Activated T-cell treated with anti-CD3 and anti-CD28 coated beads, Interleukin-2, amount 50 U/mL, for 48 hours (primary cell): ENCODE measurements at places on chromosomes 5 and 9.

DNA sequence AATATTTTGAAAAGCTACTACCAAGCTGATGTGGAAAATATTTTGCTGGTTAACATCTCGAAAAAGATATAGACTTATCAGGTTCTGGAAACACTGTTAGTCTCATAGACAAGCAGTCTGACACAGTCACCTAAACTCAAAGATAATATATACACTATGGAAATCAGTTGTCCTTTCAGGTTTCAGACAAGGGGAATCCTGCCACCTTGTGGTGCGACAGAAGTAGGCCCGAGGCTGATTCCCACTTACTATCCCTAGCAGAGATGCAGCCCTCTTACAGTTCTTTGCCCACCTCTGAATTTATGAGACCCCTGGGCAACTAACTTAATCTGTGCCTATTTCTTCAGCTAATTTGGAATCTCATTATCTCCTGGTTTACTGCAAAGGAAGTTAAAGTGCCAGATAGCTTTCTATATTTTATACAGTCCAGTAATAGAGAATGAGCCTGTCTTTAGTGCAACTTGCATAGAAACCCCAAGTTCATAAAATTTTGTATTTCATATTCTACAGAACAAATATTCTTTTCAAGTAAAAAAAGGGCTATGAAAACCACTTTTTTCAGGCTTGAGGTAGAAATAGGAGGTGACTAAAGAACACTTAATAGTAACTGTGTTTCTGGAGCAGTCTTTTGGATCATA is 16.9 kb downstream of the RAD1 start:
- DNase-seq: peak; percentile 61

GRCh38 chr5:10528056-10528816 is 35.6 kb upstream of the ANKRD33B start:
- no peak for DNase-seq

DNA sequence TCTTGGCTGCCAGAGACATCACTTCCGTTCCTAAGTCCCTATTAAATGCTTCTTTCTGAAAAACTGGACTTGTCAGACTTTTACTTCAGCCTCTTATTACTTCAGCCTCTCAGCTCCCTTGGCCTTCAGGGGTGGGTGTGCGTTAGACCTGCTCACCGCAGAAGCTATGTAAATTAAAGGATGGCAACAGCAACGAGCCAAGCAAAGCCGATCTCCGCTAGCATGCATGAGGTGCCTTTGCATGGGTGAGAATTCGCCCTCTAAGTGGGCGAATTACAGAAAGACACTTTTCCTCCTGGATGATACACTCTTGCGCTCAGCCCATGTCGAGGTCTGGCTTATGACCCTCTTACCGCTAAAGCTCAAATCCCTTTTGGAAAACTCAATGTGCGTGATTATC is 10.9 kb upstream of the IL3 start:
- DNase-seq: no peak

DNA sequence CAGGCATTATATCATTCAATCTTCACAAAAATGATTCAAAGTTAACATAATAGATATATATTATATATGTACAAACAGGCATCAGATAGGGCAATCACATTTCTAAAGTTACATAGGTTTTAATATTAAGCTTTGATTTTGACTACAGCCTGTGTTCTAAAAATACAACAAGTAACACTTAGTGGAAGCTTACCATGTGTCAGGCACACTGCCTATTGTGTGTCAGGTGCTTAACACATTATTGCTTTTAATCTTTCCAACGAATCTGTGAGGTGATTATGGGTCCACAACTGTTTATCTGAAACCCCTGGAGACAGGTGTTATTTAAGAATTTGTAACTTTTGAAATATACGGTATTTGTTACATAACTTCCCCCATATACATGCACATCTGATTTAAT is 25.2 kb downstream of the FBN2 start:
- DNase-seq: no peak

DNA sequence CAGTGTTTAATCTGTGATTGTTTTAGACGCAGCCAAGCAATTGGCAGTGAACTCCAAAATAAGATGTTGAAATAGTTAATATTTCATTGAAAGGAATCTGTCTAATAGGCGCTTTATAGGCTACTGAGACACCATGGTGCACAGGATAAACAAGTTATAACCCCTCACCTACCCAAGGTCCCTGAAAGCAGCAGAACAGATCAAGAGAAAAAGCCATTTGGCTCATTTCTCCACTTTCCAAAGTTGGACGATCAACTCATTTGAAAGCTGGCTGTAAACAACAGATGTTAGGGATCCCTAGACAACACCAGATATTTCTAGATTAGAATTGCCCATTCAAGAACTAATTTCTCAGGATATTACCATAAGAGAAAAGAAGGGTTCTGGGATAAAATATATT is 4.9 kb downstream of the PUM3 start:
- DNase-seq: no peak

DNA sequence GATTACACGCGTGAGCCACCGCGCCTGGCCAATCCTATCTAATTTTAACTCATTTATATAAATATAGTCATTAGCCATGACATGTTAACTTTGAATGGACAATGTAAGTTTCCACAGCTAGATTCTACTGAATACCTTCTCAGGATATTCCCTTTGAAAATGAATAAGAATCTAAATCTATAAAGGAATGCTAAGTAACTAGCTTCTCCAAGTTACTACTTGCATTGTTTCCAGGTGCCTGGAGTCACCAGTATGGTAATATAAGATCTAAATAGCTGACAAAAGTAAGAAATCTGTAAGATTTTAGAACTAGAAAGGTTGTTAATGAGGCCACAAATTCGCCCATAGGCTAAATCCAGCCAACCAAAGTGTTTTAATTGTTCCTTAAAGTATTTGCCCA is 189.1 kb upstream of the SLC12A2 start:
- DNase-seq: no peak

- DNase-seq: no peak
Measured at GRCh38 chr5:127826011-127826410, 122.8 kb downstream of the CCDC192 start.

GRCh38 chr5:152811988-152812387 is 406.9 kb upstream of the NMUR2 start:
- DNase-seq: no peak

DNA sequence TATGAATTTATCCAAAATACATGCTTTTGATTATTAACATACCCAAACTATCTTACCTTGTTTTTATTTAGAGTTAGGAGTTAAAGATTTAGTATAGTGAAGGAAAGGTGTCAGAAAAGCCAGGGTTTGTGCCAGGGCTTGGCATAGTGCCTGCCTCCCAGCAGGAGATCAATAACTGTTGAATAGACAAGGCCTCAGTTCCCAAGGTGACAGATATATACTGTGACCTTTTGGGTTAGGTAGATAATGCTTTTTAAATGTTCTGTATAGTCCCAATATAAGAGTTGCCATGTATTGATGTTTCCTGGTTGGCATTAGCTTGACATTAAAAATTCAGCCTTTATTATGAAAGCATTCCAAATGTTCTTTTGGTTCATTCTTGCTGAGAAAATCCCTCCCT is 121.8 kb downstream of the MCTP1 start:
- DNase-seq: no peak

GRCh38 chr9:18046068-18046467 is 427.9 kb upstream of the ADAMTSL1 start:
- DNase-seq: no peak

DNA sequence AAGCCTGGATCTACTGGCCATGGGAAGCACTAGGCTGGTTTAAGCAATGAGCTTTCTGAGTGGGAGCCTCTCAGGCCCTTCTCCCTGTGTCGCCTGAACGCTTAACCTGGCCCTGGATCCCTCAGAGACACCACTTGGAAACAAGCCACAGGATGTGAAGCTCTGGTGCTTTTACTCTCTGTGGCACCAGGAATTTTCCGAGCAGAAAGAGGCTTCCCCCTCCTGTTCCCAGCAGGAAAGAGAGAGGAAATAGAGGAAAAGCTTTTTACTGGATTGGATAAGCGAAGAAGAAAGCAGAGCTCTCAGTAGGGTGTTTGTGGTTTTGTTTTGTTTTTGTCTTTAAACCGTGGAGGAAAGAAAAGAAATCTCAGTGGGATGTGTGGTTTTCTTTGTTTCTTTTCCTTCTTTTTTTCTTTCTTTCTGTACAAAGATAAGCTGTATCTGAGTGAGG is 34.5 kb downstream of the COL15A1 start:
- DNase-seq: no peak

GRCh38 chr5:144009116-144009515 is 161.3 kb downstream of the YIPF5 start:
- DNase-seq: no peak

GRCh38 chr5:66869347-66869746 is 273.2 kb downstream of the MAST4 start:
- DNase-seq: no peak

GRCh38 chr9:97910357-97910756 is 11.9 kb downstream of the TRMO start:
- no peak for DNase-seq

- peak; percentile 67 for DNase-seq
Measured at GRCh38 chr9:113682297-113682771, 193.8 kb upstream of the ZNF618 start.

DNA sequence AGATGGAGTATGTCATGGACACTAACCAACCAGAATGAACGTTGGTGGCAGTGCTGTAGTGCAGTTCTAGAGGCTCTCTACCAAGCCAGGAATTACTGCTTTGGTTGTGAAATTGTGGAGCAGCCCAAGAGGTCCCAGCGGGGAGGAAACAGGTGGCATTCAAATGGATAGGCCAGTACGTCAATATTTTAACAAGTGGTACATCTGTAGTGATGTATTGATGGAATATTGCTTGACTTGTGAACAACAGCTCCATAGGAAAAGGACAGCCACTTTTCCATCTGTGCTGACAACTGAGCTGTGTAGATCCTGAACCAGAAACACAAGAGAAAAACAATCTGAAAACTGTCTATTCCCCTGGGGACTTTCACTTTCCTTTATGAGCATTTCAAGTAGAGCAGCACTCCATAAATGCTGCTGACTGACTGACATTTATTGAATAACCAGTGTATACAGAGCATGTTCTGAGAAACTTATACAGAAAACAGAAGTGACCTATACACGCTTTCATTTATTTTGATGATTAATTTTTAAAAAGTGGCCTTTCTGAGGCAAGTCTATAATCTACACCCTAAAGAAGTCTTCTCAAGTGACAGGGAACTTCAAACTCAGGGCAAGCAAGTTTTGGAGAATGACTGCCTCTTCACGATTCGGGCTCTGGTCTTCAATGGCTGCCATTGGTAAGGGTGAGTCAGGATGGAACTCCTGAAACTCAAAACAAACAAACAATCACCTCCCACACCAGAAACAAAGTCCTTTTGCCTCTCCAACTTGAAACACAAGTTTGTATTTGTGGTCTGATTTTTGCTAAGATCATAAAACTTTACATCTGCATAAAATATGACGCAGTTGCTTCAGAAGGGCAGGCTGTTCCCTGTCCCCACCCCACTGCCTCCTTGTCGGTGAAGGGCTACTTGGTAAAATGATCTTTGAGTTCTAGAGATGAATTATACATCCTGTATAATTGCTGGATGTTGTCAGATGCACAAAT is 362.4 kb downstream of the NDUFS4 start:
- DNase-seq: no peak

GRCh38 chr9:109780453-109781033 is 545 bp downstream of the PALM2AKAP2 start:
- no peak for DNase-seq

- DNase-seq: no peak
Measured at GRCh38 chr5:139481580-139482049, 943 bp downstream of the STING1 start.

- no peak for DNase-seq
Measured at GRCh38 chr9:14270358-14271092, 43.4 kb downstream of the NFIB start.

DNA sequence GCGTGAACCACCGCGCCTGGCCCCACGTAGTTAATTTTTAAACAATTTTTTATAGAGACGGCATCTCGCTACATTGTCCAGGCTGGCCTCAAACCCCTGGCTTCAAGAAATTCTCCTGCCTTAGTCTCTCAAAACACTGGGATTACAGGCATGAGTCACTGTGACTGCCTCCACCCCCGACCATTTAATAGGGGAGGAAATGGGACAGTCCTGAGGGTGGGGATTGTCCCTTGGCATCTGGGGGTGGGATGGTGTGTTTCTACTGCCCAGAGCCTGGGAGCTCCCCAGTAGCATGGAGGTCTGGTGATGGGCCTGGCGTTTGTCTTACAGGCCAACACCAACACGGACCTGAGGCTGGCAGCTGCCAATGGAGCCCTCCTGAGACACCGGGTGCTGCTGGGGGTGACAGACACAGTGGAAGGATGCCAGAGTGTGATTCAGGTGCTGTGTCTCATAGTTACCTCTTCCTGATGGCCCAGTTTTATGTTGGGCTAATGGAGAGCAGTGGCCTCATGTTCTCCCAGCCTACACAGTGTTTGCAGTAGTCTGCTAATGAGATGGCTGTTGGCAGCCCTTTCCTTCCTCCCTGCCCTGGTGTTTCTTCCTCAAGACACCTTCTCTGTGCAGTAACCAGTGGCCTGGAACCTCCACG is 22.5 kb downstream of the TMEM268 start:
- no peak for DNase-seq

- DNase-seq: peak; percentile 92
Measured at GRCh38 chr9:136847826-136848392, 1.3 kb upstream of the PHPT1 start.

GRCh38 chr9:22079873-22080341 is 70.8 kb upstream of the CDKN2B start:
- DNase-seq: peak; percentile 57

GRCh38 chr5:35012796-35013195 is 35.0 kb downstream of the AGXT2 start:
- DNase-seq: no peak

DNA sequence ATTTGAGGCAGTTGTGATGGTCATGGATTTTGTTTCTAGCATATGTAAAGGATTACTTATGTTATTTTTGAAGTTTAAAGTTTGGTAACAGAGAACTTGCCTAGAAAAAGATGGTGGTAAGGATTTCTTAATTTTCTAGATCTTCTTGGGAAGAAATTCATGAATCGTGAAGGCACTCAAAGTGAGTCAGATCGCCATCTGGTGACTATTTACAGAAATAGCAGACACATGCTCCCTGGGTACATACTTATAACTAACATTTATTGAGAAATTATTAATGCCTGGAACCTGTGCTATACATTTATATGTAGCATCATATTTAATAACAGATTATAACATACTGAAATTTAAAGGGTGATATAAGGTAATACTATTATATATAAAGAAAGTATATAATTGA is 299.7 kb downstream of the IZUMO3 start:
- no peak for DNase-seq
